ENCODE measurements at places on chromosomes 12 and 14.

DNA sequence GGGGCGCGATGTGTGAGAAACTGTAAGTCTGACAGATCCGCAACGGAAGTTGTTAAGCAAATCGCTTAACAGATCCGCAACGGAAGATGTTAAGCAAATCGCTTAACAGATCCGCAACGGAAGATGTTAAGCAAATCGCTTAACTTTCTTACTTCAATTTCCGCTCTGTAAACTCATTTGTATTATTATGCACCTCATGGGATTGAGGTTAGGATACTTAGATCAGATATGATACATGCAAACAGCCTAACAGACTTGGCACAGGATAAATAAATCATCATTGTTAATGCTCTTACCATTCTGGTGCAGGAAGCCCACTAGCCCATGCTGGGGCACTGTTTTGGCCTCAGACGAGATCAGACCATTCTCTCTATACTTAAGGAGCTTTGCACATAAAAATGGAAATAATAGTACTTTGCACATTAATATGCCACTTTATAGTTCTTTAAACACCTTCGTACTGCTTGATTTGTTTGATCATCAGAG lies 399 bp downstream of the NCAPD2 start:
- DNase-seq, result no peak

DNA sequence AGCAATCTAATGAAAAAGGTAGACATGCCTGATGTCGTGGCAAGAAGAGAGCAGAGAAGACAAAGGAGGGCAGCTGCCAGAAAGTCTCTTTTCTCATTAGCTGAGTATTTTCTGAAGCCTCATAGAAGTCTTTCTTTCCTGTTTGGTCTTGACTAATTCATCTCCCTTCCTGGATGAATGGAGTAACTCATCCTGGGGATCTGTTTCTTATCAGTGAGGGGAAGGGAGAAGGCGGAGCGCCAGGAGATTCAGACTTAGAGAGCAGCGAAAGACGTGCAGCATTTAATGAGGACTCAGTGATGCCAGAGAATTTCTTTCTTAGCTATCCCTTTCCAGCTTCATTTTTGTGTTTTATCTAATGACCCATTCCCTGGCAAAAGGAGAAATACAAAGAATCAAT lies 89.4 kb downstream of the SLC15A4 start:
- DNase-seq, result no peak

GRCh38 chr14:92460916-92461579 lies 52.5 kb upstream of the RIN3 start:
- DNase-seq, result no peak

DNA sequence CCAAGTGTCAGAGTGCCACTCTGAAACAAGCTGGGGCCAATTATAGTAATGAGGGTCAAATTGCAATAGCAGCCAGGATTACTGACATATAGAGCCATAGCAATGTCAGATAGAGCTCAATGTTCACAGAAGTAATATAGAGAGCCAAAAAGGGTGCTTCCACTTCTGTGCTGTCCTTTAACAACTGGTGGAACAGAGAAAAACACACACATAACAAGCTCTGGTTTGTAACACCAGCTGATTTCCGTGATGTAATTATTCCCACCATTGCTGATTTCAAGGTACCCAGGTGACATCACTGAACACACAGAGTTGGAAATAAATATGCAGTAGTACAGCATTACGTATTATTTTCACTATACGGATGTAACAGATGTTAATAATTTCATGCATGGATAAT lies 3.0 kb upstream of the CLEC2B start:
- peak; percentile 31 for DNase-seq

DNA sequence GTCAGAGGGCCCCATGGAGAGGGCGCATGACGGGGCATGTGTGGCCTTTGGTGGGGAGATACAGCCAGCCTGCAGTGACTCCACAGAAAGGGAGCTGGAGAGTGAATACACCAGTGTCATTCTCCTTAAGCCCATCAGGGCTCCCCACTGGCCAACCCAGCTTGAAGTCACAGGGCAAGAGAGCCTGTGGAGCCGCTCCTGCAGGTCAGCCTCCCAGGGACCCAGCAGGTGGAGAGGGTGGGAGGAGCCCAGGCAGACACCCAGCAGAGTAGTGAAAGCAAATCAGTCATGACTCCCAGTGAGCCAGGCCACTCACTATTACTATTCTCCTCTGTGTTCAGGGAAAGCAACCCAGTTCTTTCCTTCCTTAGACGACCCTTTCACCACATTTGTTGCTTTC lies 110.0 kb upstream of the CPM start:
- DNase-seq, result no peak

DNA sequence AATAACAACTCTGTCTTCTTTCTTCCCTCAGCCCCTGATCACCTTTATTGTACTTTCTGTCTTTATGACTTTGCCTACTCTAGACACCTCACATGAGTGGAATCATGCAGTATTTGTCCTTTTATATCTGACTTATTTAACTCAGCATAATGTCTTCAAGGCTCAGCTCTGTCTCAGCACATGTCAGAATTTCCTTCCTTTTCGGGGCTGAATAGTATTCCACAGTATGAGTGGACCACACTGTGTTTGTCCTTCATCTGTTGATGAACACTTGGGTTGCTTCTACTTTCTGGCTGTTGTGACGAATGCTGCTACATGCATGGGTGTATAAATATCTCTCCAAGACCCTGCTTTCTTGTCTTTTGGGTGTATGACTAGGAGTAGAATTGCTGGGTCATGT lies 117.6 kb downstream of the KIF26A start:
- no peak for DNase-seq

GRCh38 chr12:82099216-82099615 lies 259.0 kb downstream of the CCDC59 start:
- DNase-seq, result no peak

- no peak for DNase-seq
Observed at GRCh38 chr14:75469164-75469563, 41.3 kb downstream of the JDP2 start.

GRCh38 chr12:14614704-14615121 lies 47.0 kb upstream of the PLBD1 start:
- no peak for DNase-seq

GRCh38 chr12:461425-461824 lies 1.7 kb downstream of the B4GALNT3 start:
- DNase-seq, result no peak

- DNase-seq, result no peak
Observed at GRCh38 chr12:27345376-27345775, 12.7 kb downstream of the BMAL2 start.

GRCh38 chr12:59131462-59131861 lies 211.2 kb upstream of the LRIG3 start:
- DNase-seq, result no peak

DNA sequence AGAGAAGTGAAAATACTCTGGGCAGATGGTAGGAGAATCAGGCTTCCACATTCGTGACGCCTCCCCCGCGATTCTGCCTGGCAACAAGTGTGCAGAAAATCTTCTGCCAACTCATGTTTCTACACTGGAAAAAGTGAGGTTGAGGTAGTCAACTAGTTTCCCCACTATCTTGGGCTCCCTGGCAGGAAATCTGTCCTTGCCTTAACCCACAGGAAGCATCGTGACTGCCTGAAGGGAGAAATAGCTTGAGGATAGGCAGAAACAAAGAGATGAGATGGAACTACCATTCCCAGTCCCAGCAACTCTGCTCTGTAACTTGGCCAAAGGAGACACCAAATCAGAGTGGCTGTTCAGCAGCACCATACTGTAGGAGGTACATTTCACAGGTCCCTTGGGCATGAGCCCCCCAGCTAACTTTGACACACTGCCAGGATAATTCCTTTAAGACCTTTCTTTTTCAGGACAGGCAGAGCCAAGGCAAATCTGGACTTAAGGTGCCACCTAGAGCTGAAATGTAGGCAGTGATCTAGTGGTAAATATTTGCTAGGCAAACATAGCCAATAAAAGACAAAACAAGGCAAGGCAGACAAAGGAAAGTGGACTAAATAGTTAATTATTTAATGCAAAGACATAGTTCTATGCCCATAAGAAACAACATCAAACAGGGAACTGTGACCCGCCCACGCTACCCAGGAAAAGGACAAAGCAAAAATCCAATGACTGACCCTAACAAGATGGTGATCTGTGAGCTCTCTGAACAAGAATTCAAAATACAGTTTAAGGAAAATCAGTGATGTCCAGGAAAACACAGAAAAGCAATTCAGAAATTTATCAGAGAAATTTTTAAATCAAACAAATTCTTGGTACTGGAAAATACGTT lies 205.1 kb downstream of the PTPRO start:
- no peak for DNase-seq

DNA sequence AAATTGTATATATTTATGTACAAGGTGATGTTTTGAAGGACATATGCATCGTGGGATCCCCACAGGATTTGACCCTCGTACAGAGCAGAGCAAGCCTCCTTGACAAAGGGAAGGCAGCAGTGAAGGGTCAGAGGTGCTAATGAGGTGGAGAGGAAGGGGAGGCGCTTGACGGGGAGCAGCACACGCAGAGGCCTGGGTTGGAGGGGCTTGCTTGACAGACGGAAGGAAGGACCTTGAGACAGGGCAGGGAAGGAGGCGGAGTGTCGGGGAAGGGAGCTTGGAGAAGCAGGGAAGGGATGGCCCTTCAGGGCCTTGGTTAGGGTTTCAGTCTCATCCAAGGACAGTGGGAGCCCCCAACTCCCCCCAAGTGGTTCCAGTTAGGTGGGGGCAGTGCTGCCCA lies 52.6 kb downstream of the ZNF664 start:
- no peak for DNase-seq

- peak; percentile 71 for DNase-seq
Observed at GRCh38 chr12:128825835-128826234, 2.1 kb upstream of the SLC15A4 start.

- no peak for DNase-seq
Observed at GRCh38 chr14:100065111-100065871, at the start of gene EVL. Gene EVL, plus strand, starts transcription at chr14:100065422. Its CDS starts 79 bp downstream, at chr14:100065501.

GRCh38 chr12:50695961-50696360 lies 67.9 kb upstream of the ATF1 start:
- DNase-seq, result no peak

GRCh38 chr12:51621156-51621922 lies 30.3 kb downstream of the SCN8A start:
- DNase-seq, result no peak

- no peak for DNase-seq
Observed at GRCh38 chr12:124713436-124714082, 146.1 kb upstream of the NCOR2 start.

DNA sequence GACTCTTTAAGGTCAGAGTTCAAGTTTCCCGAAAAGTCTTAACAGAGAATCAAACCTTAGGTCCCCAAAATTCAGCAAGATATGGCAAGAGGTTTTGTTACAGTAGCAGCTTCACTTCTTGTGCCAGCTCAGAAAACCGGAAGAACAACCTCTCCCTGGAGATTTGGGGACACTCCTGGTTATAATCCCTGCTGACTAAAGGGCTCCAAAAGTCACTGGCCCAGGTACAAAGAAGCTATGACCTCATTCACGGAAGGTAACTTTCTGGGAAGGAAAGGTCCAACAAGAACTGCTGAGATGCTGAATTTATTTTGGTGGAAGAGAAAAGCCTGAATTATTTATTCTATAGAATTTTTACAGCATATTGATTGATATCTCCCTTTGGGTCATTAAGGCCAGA lies 55.6 kb upstream of the DIO2 start:
- no peak for DNase-seq

GRCh38 chr14:34099635-34100034 lies 148.8 kb upstream of the EGLN3 start:
- DNase-seq, result no peak

DNA sequence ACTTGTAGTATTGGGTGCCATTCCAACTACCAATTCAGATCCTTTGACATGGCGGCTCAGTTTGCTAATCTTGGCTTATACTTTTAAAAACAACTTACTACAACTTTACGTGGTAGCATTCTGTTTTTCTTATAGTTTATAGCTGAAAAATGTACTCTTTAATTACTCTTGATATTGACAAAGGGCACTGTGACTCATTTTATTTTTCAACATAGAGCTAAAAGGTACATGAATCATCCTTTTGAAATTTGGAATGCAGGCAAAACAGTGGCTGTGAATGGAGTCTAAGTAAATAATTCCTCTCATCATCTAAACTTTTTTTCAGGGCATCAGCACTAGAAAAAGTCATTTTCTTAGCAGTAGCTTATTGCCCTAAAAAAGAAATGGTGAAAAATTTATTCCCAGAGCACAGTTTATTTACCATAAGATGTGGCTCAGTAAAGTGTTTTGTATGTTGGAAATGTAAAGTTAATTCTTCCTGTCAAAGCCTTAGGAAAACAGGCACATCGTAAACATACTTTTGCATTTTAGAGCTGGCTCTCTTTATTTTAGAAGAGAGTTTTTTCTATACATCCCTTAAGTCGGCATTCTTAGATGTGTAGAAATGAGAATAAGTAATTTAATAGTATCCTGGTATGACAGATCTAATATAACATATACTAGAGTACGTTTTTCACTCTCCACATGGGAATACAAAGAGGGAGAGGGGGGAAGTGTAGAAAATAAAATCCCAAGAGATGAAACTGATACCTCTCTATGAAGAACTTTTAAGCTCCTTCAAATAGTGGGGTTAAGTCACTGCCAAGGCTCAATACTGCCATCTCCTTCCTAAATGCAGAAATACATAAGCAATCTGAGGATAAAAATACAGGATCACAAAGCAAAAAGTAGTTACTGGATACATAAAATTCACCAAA lies 55.2 kb downstream of the SLC25A21 start:
- peak; percentile 17 for DNase-seq

DNA sequence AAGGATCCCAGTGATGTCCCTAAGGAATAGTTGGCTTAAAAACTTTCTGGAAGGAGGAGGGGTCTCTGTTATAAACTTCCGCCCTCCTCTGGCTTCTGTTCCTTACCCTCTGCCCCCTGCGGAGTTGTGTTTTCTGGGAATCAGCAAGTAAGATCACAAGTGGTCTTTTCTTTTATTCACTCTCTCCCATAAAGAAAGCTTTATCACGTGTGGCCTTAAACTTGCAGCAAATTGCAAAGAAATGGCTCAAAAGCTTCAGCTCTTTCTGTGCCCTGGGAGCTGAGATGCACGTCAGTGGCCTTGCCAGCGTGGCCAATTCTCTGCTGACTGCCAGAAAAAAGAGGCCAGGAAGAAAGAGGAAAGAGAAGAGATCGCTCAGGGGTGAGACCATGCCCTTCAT lies at the start of gene SLCO1C1:
TSS of gene SLCO1C1 (plus strand) at position 101 of the 400 bp plus-strand sequence. CDS start 4,245 bp downstream, outside the sequence.
- DNase-seq, result no peak

- DNase-seq, result no peak
Observed at GRCh38 chr14:57987596-57988300, 121.9 kb upstream of the SLC35F4 start.

GRCh38 chr14:92600318-92601053 lies 86.9 kb downstream of the RIN3 start:
- no peak for DNase-seq

DNA sequence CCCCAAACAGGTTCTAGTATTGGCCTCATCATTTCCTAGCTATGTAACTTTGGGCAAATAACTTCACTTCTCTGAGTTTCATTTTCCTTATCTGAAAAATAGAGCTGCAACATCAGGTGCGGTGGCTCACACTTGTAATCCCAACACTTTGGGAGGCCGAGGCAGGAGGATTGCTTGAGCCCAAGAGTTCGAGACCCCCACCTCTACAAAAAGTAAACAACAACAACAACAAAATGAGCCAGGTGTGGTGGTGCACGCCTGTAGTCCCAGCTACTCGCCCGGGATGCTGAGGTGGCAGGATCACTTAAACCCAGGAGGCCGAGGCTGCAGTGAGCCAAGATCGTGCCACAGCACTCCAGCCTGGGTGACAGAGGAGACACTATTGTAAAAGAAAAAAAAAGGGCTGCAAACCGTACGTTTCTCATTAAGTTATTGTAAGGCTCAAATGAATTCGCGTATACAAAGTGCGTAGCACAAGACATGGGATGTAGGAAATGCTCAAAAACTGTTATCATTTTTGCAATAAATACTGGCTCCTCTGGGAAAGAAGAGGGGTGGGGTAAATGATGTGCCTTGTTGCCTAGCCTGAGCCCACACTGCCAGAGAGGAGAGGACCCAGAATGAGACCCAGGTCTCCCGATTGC lies 903 bp downstream of the C12orf76 start:
- no peak for DNase-seq

- DNase-seq, result no peak
Observed at GRCh38 chr14:55297611-55298499, 26.6 kb downstream of the FBXO34 start.

Measured in NCI-H1105 treated with DMSO at 0.1 percent for 48 hours (cell line).